RCC 7860 (cell line): ENCODE measurements at places on chromosomes 2 and 18.
A peak's percentile ranks its signal among the peaks of the same experiment; 100 is the strongest.

DNA sequence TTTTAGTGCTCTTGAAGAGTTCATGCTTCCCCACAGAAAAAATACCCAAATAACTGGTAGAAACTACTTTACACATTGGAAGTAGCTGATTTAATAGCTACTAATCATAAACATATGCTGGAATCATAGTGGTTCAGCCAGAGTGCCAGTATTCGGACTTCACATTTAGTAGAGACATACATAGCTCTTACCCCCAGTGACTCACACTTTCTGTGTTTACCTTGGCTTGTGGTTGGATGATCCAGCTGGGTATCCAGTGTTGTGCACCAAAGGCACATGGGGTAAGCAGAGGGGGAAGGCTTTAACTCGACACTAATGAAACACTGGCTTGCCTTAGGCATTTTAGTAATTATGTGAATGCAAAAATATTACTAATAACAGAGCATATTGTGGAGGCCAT, 18.1 kb downstream of the ARHGAP28 start:
- DNase-seq = peak; percentile 72

DNA sequence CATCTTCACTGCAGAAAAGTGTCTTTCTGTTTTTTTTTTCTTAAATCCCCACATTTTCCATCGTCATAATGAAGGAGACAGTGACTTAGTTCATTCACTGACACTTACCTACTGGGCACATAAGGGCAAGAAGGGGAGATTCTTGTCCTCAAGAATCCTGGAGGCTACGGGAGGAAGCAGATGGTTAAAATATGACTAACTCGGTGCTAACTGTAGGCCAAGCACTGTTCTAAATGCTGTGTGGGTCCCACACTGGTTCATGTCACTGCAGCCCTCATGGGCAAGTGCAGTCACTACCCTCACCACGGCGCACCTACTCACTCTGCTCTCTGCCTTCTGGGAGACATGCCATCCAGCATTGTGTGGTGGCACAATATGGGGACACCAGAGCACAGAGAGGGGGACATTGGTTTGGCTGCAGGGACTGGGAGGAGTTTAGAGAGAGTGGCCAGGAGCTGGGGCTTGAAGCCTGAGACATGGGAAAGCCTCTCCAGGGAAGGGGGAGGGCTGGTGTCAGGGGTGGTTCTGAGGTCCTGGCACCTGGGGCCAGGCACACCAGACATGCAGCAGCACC, 305.2 kb downstream of the MYCN start:
- no peak for DNase-seq

- no peak for DNase-seq
These were observed 4.6 kb upstream of the GPR39 start for GRCh38 chr2:132412021-132412420.

- no peak for DNase-seq
These were observed 159.7 kb downstream of the MYCN start for GRCh38 chr2:16100006-16100405.

DNA sequence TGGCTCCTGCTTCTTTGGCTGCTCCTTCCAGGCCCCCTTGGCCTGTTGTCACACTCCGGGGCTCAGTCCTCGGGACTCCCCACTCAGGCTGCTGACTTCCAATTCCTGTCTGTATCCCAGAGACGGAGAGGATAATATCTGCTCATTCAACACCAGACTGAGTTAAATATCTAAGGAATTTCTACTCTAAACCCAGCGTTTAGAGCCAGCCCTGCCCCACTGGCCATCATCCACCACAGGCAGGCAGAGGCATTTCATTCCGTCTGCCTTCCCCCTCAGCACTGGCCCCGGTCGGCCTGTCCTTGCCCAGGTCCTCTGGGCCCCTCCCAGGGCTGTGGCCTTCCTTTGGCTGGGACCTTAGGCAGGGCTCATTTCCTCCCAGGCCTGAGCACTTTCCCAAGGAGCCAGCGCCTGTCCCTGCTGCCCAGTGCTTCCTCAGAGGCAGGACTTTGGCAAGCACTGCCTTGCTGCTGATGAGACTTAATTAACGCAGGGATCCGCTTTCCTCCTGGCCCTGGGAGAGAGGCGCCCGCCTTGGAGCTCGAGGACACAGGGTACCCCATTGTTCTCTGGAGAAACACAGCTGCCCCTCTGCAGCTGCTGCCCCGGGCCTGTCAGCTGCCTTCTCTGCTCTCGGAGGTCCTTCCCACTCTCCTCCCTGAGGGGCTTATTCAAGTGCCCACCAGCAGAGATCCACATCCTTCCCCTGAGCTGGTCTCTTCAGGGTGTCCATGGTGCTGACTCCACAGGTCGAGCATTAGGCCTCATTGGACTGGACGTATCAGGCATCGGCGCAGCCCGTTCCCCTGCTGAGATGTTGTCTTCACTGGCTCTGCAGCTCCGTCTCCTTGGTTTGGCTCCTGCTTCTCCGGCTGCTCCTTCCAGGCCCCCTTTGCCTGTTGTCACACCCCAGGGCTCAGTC, 42.8 kb downstream of the ATOH8 start:
- DNase-seq = peak; percentile 28

- no peak for DNase-seq
These were observed 28.0 kb downstream of the EMILIN2 start for GRCh38 chr18:2874765-2875164.

GRCh38 chr2:152613235-152613634, 104.0 kb downstream of the PRPF40A start:
- DNase-seq = no peak

GRCh38 chr2:84972932-84973331, 2.0 kb downstream of the KCMF1 start:
- DNase-seq = no peak

DNA sequence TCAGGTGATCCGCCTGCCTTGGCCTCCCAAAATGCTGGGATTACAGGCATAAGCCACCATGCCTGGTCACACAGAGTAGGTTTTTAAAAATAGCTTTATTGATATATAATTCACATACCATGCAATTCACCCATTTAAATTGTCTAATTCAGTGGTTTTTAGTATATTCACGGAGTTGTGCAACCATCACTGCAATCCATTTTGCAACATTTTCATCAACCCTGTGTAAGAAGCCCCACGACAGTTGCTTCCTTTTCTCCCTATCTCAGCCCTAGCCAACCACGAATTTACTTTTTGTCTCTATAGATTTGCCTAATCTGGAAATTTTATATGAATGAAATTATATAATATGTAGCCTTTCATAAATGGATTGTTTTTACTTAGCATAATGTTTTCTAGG, 266.4 kb downstream of the NAPG start:
- DNase-seq = no peak

DNA sequence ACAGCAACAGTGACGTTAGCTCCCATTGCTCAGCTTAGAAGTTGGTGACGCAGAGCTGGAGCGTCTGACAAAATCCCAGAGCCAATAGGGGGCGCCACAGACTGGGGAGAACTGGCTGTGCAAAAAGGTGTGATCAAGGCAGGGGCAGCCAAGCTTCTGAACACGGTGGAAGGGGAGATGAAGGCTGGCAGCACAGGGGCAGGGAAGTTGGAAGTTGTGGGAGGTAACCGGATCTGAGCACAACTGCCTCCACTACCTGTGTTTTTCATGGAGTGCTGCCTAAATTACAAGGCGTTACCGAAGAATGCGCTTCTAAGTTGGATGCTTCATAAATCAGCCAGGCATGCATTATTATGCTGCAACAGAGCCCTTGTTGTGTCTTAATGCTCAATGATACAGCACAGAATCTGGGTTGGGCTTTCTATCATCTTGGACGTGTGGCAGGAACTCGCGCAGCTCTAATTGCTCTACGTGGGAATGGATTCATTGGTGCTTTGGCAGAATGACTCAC, 370.0 kb downstream of the SLC4A3 start:
- DNase-seq = no peak

DNA sequence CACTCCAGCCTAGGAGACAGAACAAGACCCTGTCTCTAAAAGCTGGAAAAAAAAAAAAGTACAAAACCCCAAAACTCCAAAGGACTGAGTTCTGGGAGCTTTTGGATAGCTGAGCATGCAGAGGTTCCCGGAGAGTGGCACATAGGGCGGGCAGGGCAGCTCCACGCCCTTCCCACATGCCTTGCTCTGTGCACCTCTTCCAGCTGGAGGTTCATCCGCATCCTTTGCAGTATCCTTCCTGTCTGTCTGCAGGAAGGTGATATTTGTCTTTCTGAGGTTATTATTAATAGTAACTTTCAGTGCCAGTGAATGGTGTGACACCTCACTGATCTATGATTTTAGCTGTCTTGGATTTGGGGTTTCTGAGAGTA, 70.2 kb downstream of the INPP4A start:
- DNase-seq = no peak

DNA sequence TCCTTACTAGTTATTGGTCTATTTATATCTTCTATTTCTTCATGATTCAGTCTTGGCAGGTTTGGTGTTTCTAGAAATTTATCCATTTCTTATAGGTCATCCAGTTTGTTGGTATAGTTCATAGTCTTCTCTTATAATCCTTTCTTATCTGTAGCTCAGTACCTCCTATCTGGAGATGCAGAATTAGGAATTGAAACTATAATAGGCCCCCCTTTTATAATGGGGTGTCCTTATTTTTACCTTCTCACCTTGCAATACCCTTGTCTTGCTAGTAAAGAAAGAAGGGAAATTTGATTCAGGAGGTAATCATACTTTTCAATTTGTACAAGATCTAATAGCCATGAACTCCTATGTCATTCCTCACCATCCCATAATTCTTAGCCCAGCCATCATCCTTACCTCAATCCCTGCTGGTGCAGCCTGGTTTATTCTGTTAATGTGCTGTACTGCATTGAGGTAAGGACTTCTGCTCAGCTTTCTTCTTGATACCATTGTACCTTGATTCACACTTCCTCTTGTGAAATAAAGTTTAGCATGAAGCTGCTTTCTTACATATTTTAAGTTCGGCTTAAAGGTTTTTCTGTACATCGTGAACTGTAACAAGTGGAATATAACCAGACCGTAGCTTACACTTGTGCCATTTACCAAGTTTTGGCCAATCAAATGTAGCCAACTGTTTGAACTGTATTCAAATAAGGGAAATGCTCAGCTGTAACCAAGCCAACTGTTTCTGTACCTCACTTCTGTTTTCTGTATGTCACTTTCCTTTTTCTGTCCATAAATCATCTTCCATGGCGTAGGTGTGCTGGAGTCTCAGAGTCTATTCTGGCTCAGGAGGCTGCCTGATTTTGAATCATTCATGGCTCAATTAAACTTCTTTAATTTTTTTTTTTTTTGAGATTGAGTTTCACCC, 40.1 kb upstream of the PTH2R start:
- no peak for DNase-seq

DNA sequence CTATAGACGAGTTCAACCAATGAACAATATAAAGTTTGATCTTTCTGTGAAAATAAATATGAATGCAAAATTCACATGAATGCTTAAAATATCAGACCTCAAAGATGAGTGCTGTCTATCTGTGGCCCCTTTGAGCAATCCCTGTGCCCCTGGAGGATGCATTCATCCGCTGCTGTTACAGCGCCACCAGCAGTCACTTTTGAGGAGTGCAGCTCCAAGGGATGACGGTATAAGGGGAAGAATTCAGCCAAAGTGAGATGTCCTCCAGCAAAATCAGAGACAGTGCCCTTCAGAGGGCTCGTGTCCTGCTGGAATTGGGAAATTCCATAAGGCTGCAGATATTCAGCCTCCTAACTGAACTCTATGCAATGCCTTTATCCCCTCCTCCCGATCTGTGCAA, 12.0 kb upstream of the CHRNA1 start:
- no peak for DNase-seq

GRCh38 chr2:42168459-42169099, 574 bp upstream of the EML4 start:
- no peak for DNase-seq

GRCh38 chr18:74795751-74796150, 198.1 kb downstream of the ZNF407 start:
- no peak for DNase-seq

GRCh38 chr18:9475643-9476591, 604 bp downstream of the RALBP1 start:
- no peak for DNase-seq

DNA sequence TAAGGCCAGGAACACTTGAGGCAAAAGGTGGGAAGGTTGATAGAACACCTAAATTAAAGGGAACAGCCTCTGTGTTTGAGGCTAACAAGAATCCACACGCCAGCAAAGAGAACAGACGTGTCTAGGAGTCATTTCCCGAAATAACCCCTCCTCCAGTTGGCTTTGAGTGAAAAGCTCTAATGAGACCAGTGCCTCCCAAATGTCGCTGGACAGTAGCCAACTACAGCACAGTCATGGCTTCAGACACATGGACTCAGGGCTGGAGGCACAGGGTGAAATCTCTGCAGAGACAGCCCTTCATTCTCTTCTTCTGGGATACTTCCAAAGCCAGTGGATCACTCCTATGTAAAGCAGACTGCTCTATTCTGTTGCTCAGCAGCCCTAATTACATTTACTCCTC, 49.6 kb downstream of the SOWAHC start:
- DNase-seq = no peak

DNA sequence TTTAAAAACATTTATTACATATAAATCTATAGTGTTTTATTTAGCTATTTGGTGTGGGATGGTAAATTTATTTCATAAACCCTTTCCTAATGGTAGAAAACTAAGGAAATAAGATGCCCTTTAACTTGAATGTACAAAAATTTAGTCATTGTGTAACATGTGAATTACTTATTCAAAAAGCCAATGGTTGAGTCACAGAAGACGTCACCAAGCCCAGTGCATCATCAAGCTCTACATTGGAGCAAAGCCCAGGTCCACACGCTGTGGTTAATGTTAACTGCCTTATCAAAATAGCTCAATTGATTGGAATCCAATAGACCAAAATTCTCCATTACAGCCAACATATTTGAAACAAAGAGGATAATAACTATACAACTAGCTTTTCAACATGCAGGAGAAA, 145.5 kb upstream of the LYPD1 start:
- DNase-seq = peak; percentile 14

DNA sequence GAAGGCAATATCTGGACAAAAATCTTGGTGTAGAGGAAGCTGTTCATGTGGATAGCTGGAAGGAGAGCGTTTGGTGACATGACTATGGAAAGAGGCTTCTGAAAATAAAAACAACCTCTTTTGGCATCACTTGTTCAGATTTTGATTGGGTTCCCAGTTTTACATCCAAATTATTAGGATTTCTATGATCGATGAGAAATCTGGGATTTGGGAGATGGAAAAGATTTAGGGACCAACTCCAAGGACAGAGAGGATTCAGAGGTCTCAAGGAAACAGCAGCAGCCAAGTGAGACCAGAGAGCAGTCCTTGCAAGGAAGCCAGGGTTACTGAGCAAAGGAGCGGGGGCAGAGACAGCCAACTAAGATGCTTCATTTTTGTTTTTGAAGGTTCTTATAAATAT, 441.7 kb downstream of the TRIB2 start:
- no peak for DNase-seq
